CD4-positive, alpha-beta T cell treated with Interferon gamma for 1 hour (primary cell): ENCODE measurements at places on chromosomes 6 and 20.

GRCh38 chr6:56570413-56571359 lies 72.0 kb downstream of the DST start:
- DNase-seq: no peak

GRCh38 chr6:105592329-105592728 lies 189.4 kb upstream of the PREP start:
- no peak for DNase-seq

GRCh38 chr6:2077826-2078225 lies 167.6 kb downstream of the GMDS start:
- no peak for DNase-seq

DNA sequence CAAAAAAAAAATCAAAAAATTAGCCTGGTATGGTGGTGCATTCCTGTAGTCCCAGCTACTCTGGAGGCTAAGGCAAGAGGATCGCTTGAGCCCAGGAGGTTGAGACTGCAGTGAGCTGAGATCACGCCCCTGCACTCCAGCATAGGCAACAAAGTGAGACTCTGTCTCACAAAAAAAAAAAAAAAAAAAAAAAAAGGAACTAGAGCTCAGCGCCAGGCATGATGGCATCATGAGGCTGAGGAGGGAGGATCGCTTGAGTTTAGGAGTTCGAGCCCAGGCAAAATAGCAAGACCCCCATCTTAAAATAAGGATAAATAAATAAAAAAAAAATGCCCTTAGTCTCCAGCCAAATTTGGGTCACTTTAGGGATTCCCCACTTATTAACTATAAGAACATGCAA lies 40.4 kb upstream of the PIM1 start:
- DNase-seq: no peak

DNA sequence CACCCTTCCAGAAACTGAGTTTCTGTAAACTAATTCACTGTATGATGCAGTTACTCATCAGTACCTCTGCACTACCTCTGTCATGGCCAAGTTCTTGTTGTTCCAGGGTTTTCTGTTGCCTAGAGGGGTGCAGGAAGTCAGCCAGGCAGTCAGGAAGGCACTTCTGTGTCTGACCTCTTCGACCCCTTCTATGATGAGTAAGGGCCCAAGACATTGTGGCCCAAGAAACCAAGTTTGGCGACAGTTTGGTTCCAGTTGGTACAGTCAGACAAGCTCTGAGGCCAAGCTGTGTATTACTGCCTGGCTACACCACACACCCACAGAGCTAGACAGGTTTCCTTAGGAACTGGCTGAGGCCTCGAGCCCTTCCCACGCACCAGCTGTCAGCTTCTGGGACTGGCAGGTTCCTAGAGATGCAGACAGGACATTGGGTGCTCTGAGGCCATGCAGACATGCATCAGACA lies 41.2 kb downstream of the TRAF3IP2 start:
- no peak for DNase-seq
